ENCODE measurements at places on chromosomes 2 and 18.
A peak's percentile ranks its signal among the peaks of the same experiment; 100 is the strongest.

DNA sequence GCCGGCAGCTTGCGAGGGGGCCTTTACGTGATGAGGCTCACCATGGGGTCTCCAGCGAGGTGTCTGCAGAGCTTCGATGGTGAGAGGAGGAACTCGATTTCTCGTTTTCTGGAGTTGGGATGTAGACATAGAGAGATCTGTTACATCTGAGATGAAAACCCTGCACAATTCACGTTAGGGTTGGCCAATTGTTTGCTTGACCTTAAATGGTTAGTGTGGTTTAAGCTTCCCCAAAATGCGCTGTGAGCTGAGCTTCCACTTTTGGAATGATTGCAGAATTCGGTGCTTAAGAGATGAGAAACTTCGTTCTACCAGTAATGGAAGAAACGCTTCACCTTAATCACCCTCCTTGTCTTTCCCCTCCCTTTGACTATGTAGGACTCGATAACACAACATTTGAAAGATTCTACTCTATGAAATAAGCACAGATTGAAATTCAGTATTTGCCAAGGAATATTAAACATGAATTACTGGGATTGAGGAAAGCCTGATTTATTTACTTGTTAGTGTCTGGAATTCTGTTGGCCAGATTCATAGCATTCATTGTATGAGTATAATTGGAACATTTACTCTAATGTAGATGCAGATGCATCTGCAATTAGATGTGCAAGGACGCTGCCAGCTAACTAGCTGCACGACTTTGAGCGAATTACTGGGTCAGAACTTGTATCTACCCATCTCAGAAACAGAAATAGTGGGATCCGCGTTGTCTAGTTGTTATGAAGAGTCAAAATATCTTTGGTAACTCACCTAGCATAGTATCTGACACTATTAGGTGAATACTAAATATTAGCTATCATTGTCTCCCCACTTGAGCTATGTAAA lies 1.6 kb upstream of the KLF7 start:
- H3K27me3 ChIP-seq = no peaks in the 10 kb centered on the region
- H3K4me1 ChIP-seq = peaks cover 11% of the 10 kb centered on the region
- H3K36me3 ChIP-seq = no peaks in the 10 kb centered on the region
- peak overlapping the region; percentile 74 for H3K4me3 ChIP-seq
- H3K27ac ChIP-seq = peak overlapping the region; percentile 84

DNA sequence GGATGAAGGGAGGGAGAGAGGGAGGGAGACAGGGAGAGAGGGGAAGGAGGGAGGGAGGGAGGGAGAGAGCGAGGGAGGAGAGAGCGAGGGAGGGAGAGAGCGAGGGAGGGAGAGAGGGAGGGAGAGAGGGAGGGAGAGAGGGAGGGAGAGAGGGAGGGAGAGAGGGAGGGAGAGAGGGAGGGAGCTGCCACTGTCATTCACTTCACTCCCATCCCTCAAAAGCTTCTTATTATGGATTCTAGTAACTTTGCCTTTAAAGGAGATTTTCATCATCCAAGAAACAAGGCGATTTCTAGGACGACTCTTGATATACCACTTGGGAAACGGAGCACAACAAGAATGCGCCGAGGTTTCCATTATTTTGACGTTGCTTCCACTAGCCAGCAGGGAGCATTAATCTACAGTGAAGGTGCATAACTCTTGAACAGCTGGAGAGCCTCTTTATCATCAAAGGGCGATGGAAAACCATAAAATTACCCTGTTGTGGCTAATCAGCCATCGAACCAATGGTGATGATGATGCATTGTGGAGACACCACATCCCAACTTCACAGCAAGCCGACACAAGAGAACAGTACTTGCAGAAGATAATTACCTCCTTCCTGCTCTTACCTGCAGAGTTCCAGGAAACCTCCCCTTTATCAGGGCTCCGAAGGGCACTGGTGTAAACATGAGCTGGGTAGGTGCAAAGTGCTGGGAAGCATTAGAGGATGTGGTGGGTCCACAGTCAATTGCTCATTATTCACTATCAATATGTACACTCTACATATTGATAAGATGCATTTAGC lies 130.5 kb downstream of the EIPR1 start:
- no peak overlapping the region for H3K27ac ChIP-seq
- H3K4me3 ChIP-seq = no peak overlapping the region
- no peaks in the 10 kb centered on the region for H3K4me1 ChIP-seq
- peaks cover 6% of the 10 kb centered on the region for H3K36me3 ChIP-seq

DNA sequence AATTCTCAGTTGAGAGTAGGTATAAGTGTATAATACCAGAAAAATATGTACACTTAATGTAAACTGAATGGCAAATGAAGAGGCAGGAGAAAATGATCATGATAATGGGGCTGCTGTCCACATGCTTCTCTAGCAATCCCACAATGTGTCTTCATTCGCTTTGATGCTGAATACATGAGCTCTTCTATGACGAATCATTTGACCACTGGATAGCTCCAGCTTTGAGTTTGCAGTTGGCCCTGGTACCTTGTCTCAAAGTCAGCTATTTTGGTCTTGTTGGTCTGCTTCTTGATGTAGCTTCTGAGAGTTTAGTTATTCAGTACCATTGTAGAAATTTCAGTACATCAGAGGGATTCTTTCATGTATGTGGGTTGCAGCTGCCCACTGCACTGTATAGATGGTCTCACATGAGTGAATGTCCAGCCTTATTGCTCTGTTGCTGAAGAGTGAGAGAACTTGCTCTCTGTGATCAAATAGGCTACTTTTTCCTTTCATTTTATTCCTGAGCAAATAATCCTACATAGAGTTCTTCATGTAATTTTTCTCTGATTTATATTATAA lies 105.1 kb downstream of the TTC27 start:
- no peak for DNase-seq
- no peaks in the 10 kb centered on the region for H3K36me3 ChIP-seq
- H3K4me1 ChIP-seq = no peaks in the 10 kb centered on the region
- no peak overlapping the region for H3K4me3 ChIP-seq
- H3K27me3 ChIP-seq = no peaks in the 10 kb centered on the region
- H3K27ac ChIP-seq = no peak overlapping the region

DNA sequence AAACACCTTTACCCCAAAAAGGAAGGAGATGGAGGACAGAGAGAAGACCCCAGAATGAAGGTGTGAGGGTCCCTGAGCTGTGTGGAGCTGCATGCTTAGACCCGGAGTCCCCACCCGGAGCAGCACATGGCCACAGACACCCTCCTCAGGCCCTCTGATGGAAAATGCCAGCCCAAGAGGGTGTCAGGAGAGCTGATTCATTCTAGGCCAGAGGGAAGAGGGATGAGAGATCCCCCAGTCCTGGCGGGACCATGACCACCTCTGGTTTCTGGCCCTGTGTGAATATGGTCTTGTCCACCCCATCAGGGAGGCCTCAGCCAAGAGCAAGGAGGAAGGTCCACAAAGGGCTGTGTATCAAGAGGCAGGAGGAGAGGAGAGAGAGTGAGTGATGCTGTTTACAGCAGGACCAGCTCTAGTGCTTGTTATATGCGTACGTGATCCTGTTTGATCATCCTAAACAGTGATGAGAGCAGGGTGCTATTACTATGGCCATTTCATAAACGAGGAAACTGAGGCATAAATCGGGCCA lies 186.6 kb upstream of the HAAO start:
- H3K27ac ChIP-seq = no peak overlapping the region
- H3K4me1 ChIP-seq = peaks cover 18% of the 10 kb centered on the region
- no peaks in the 10 kb centered on the region for H3K36me3 ChIP-seq
- no peaks in the 10 kb centered on the region for H3K27me3 ChIP-seq
- H3K4me3 ChIP-seq = no peak overlapping the region
- no peak for DNase-seq

DNA sequence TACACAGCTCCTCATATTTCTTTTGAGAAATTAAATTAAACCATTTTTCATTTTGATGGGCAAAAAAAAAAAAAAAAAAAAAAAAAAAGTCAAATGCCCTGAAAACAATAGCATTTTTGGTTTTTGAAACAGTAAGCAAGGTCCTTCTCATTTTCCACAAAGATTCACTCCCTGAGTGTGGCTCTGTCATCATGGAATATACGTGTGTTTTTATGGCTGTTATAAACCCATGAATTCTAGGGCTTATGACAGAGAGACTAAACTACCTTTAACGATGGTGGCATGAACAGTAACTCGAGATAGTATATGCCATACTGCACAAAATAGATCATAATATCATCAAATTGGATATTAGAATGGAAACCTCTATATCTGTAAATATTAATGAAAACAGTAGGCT lies 179.2 kb upstream of the ZNF521 start:
- no peaks in the 10 kb centered on the region for H3K4me1 ChIP-seq
- H3K27ac ChIP-seq = no peak overlapping the region
- H3K4me3 ChIP-seq = no peak overlapping the region
- no peaks in the 10 kb centered on the region for H3K36me3 ChIP-seq

DNA sequence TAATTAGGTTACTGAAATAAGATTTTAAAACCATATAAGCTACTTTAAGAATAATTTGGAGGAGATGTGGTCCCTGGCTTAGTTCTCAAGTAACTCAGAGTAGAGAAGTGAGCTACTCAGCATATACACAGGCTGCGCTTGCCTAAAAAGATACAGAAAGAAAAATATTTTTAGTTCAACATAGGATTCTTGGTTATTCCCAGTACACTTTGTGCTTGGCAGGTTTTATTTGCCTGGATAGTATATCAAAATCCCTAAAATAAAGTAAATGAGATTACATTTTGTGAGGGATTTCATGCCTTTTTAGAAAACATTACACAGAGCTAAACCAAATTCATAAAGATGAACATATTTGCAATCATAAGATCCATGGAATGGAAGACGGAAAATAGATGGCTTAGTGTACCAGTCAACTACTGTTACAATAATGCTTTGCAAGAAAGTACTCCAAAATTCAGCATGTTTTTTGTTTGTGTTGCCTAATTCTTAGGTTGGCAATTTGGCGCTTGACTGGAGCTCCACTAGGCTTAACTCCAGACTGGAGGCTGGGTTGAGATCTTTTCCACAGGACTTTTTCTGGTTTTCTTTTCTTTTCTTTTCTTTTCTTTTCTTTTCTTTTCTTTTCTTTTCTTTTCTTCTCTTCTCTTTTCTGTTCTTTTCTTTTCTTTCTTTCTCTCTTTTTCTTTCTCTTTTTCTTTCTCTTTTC lies 600.5 kb upstream of the SYT4 start:
- DNase-seq = no peak
- H3K36me3 ChIP-seq = no peaks in the 10 kb centered on the region
- H3K27ac ChIP-seq = no peak overlapping the region
- H3K27me3 ChIP-seq = no peaks in the 10 kb centered on the region

DNA sequence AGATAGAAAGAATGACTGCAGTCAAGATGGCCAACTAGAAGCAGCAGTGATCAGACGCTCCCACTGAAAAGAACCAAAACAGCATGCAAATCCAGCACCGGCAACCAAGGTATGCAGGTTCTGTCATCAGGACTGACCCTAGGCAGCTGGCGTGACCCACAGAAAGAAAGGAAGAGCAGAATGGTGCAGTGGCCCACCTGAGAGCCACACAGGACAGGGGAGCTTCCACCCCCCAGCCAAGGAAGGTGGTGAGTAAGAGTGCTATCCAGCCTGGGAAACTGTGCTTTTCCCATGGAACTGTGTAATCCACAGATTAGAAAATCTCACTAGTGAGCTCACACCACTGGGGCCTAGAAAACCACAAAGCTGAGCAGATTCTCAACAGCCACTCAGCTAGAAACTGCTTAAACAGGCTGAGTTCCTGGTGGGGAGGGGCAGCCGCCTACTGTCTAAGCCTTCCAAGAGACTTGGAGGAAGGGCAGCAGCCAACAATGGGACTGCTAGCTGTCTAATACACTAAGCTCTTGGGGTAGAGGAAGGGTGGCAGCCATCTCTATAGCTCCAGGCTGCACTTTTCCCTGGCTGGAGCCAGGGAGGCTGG lies 127.9 kb downstream of the EVA1A start:
- no peak overlapping the region for H3K4me3 ChIP-seq
- peak; percentile 20 for DNase-seq
- peak overlapping the region; percentile 50 for H3K27ac ChIP-seq

GRCh38 chr18:45462179-45462578 lies 153.1 kb upstream of the SLC14A2 start:
- no peak overlapping the region for H3K4me3 ChIP-seq
- H3K27me3 ChIP-seq = no peaks in the 10 kb centered on the region

DNA sequence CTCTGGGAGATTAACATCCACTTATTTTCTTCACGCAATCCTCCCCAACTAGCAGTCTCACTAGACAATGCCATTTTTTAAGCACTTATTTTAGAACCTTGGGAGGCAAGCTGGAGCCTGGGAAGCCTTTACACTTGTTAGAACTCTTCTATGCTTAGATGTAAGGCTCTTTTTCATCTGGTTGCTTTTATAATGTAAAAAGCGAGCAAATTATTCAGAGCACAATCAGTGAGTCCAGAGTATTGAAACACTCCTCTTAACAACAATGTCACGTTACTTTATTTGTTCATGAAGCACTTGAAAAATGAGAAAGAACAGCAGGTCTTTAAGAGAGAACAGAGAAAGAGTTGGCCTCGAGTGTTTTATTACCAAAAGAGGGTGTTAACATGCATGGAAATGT lies 84.1 kb upstream of the SLC8A1 start:
- H3K36me3 ChIP-seq = no peaks in the 10 kb centered on the region
- no peak for DNase-seq
- no peaks in the 10 kb centered on the region for H3K27me3 ChIP-seq
- no peak overlapping the region for H3K27ac ChIP-seq
- no peak overlapping the region for H3K4me3 ChIP-seq

DNA sequence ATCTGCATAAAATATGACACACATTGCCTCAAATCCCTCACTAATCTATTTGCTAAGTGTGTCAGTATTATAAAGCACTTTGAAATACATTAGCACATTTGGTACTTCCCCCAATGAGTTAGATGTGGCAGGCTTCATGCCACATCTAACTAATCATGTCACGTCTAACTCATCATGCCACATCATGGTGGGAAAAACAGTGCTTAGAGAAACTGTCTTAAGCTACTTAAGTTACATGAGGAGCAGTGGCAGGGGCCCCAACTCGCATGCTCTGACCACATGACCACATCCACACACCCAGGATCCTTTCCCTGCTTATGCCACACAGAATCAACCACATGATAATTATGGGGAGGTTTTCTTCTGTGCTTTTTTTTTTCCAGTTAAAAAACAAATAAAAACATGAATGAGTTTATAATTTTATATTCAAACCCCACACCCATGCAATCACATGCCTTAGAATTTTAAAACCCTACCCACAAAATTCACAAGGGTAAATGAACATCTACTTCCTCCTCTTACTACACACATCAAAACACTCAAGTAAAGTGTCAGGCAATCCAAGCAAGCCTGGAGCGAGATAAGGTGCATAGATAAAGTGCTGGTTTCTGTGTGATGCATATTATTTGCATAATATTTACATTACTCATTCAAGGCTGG lies 1.6 kb downstream of the ABCA12 start:
- no peak for DNase-seq
- H3K4me1 ChIP-seq = no peaks in the 10 kb centered on the region
- no peaks in the 10 kb centered on the region for H3K27me3 ChIP-seq
- no peaks in the 10 kb centered on the region for H3K36me3 ChIP-seq

GRCh38 chr2:96591054-96591453 lies 47.1 kb downstream of the KANSL3 start:
- no peaks in the 10 kb centered on the region for H3K4me1 ChIP-seq
- no peaks in the 10 kb centered on the region for H3K27me3 ChIP-seq
- H3K27ac ChIP-seq = no peak overlapping the region
- DNase-seq = no peak
